ENCODE measurements at places on chromosomes 5 and 9.

- no peak for DNase-seq
Measured at GRCh38 chr5:175484829-175485228, 6.5 kb downstream of the SFXN1 start.

DNA sequence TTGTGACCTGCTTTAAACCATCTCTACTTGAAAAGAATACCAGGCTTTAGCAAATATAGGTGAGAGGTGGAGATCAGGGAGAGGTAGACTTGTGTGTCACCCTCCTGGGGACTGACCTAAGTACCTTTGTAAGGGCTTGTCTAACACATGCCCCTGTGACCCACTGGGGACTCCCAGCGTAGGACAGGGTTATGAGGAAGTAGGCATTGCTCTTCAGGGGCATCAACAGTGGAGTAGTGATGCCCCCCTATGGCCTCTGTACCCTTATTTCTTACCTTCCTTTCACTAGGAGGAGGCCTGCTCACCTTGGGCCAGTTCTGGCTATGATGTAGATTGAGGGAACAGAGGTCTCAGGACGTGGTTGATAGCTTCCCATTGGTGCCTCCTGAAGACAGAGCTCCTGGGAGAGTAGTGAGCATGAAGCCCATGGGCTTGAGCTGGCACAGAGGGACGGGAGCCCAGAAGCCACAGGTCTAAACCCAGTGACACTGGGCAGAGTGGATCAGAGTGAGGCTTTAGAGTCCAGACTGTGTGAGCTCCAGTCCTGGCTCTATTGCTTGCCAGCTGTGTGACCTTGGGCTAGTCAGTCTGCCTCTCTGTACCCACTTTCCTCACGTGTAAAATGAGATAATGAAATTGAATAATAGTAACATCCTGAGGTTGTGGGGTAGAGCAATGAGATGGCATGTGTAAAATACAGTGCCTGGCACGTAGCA lies 191.7 kb downstream of the AOPEP start:
- DNase-seq, result no peak

- no peak for DNase-seq
Measured at GRCh38 chr9:112531666-112532282, 45.1 kb downstream of the KIAA1958 start.

GRCh38 chr9:83520292-83520691 lies 17.9 kb downstream of the FRMD3 start:
- DNase-seq, result no peak

GRCh38 chr5:123937230-123937629 lies 425.3 kb downstream of the CSNK1G3 start:
- DNase-seq, result no peak

GRCh38 chr5:36200513-36200912 lies 41.2 kb downstream of the NADK2 start:
- DNase-seq, result no peak

- peak; percentile 92 for DNase-seq
Measured at GRCh38 chr9:127943731-127944144, 6.1 kb upstream of the DPM2 start.

DNA sequence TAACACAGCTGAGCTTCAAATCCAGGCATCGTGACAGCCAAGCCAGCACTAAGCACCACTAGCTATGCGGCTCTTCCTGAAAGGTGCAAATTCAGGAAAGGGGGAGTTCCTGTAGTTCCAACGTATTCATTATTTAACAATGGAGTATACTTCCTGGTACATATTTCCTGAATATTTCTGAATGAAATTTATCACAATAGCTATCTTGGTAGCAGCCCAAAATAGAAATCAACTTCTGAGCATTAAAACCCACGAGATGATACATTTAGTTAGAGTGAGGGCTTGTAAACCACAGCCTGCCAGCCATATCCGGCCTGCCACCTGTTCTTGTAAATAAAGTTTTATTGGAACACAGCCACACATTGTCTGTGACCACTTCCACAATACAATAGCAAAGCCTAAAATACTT lies 109.7 kb upstream of the RETREG1 start:
- DNase-seq, result no peak

DNA sequence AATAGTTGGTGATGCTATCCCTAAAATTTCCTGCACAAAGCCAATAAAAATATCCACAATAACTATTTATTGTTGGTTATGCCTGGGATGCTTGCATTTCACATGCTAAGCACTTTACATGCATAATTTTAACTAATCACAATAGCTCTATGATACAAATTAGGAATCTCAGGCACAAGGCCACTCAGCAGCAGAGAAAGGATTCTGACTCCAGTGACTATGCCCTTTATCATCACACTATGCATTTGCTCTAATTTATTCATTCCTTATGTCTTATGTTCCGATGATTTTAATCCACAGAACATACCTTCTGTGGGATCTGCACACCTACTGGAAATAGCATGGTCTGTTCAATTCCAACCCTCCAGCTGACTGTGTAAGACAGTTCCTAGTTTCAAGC lies 476.1 kb downstream of the TMEM232 start:
- DNase-seq, result no peak

GRCh38 chr9:73174330-73174980 lies 22.8 kb downstream of the ANXA1 start:
- no peak for DNase-seq

DNA sequence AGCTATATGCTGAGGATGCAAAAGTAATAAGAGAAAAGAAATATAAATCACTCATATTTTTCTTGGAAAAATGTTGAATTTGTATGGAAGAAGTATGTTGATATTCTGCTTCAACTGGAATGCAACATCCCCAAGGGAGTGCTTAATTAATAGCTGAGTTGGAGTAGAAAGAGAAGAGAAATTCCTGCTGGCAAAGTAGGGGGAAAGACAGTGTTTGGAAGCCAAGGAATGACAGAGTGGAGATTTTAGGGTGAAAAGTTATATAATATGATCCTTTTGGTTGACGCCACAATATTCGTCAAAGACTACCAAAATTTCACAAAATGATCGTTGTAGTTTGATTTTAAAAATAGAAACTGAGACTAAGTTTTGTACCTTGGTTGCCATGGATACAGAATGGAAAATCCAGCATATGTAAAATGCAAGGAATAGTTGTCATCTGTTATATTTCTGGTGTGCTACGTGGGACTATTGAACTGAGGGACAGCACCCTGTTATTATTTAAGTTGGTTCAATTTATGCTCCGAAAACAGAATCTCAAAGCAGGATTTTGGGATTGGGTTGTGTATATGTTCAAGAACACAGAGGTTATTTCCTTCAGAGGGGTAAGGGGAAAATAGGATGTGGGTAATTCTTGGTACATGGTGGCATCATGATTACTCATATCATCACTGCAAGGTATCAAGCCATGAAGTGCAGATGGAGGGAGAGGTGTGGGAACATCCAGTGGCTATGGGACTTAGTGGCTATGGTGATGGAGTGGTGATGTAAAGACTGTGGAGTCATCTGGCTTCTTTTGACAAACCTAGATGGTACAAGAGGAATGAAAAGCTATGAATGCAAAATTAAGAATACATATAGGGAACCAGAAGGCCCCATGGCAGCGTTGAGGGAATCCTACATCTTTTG lies 61.0 kb downstream of the SUB1 start:
- no peak for DNase-seq

DNA sequence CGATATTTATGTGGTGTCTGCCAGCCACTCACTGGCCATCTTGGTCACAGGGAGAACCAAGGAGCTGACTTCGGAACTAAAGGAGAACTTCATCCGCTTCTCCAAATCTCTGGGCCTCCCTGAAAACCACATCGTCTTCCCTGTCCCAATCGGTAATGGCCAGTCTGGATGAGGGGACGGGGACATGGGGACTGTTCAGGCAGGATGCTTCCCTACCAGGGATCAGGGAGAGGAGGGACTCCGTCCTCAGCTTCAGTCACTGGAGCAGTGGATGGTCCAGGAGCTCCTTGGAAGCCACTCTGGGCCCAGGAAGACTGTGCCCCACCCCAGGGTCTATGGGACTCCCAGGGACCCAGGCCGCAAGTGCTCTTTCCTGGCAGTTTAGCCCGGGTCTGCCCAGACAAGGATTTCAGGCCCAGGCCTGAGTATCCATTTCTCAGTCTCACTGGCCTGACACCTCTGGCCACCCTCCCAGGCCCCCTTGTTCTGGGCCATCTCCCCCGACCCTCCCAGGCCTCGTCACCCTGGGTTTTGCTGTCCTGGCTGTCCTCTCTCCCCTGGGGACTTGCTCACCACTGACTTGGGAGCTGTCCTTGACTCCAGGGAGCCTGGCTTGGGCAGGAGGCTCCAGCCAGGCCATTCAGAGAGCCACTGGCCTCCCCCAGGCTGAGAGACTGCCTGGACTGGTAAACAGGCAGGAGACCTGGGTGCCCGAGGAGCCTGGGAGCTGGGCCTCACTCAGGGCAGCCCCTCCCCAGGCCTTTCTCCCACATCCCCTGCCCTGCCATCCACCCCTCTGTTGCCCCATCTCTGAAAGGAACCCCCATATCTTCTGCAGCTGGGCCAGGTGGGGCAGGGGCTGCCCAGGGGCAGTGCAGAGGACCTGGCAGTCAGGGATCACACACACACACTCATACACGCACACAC lies 3.1 kb downstream of the LCN2 start:
- no peak for DNase-seq

DNA sequence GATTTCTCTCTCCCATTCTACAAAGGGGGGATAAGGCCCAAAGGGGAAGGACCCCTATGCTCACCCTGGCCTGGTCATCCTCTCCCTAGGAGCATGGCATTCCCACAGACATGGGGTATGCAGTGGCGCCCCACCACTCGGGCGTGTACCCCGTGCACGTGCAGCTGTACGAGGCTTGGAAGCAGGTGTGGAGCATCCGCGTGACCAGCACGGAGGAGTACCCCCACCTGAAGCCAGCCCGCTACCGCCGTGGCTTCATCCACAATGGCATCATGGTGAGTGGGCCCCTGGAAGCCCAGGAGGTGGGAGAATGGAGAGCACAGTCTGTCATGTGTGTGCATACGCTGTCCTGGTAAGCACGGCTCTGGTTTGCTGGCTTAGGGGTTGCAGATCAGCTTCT lies 27.7 kb downstream of the NDST1 start:
- DNase-seq, result no peak

Measured in NCI-H1436 (cell line).